ENCODE measurements at places on chromosomes 2 and 18.

DNA sequence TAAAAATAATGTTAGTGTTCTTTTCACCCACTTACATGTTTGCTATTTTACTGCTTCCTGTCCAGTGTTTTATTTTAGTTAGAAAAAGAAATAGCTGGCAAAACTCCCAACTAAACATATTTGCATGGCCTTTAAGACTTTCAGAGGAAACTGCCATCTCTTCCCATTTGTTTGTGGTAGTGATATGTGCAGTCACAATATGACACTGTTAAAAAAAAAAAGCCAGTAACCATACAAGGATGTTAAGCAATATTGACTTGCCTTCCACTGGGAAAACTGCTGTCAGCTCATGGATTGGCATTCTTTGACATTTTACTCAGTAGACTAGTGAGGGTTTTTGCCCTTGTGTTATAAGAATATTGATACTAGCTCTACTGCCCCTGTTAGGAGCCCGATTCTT lies 29.1 kb downstream of the XIRP2 start:
- no peak for DNase-seq

DNA sequence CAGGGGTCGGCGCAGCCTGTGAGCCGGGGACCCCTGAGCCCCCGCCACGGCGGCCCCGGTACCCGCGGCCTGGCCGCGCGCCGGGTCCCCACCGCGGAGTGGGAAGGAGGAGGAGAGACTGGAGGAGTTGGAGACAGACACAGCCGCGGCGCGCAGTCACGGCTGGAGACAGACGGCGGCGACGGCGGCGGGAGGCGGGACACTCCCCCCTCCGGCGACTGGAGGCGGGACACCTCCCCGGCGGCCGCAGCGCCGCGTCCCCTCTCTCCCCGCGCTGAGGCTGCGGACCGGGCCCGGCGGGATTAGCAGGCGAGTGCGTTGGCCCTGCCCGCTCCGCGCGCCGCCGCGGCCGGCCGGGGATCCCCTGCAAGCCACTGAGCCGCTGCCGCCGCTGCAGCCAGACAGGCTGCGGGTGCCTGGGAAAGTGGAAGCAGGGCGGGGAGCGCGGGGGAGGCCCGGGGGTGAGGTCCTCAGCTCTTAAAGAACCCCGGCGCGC lies 1.0 kb upstream of the LDLRAD4 start:
- DNase-seq: peak; percentile 42

GRCh38 chr2:217247476-217247875 lies 387.6 kb upstream of the TNP1 start:
- no peak for DNase-seq

DNA sequence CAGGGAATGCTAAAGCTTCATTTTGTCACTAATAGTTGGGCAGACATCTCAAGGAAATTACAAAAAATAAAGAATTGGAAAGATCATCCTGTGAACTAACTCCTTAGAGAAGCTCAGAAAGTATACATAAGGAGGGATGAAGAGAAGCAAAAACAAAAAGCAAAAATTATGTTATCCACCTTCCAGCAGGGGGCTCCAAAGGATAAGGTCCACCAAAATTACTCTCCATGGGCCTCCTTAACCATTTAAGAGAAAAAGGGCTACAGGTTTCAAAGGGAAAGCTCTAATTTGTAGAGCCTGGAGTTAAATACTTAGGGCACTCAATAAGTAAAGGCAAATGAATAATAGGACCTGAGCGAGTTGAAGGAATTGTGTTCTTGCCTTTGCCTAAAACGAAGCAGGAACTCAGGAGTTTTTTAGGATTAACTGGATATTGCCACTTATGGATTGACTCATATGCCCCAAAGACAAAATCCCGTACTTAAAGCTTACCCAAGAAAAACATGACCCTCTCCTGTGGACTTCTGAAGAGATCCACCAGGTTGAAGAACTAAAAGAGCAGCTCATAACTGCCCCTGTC lies 1167.9 kb downstream of the DSC3 start:
- DNase-seq: no peak

DNA sequence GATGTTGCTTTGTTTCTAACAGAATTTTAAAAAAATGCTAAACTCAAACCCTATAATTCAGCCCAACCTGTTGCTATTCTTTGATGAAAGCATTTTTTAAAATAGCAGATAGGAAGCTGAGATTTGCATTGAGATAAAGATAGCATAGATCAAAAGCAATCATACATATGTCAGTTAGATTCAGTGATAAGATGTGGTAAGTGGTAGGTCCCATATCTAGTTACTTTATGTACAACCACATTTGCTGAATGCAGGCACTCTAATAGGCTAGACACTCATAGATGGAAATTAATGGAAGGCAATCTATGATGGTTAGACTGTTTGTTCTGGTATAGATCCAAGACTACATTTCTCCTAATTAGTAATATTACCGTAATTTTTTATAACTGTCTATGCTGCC lies 27.2 kb upstream of the C1D start:
- no peak for DNase-seq

- DNase-seq: no peak
Measured at GRCh38 chr18:5196253-5197031, 615 bp downstream of the AKAIN1 start.

DNA sequence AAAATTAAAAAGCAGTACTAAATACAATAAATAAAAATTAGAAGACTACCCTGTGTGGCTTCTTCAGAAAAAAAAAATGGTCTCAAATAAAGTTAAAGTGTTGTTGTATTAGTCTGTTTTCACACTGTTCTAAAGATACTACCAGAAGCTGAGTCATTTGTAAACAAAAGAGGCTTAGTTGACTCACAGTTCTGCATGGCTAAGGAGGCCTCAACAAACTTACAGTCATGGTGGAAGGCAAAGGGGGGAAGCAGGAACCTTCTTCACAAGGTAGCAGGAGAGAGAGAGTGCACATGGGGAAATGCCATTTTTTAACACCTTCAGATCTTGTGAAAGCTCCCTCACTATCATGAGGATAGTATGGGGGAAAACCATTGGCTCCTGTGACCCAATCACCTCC lies 612.8 kb downstream of the RNF144A start:
- DNase-seq: no peak

GRCh38 chr2:64808754-64809153 lies 155.0 kb upstream of the SERTAD2 start:
- no peak for DNase-seq

- DNase-seq: no peak
Measured at GRCh38 chr2:232310121-232310520, 68.4 kb upstream of the ALPP start.

DNA sequence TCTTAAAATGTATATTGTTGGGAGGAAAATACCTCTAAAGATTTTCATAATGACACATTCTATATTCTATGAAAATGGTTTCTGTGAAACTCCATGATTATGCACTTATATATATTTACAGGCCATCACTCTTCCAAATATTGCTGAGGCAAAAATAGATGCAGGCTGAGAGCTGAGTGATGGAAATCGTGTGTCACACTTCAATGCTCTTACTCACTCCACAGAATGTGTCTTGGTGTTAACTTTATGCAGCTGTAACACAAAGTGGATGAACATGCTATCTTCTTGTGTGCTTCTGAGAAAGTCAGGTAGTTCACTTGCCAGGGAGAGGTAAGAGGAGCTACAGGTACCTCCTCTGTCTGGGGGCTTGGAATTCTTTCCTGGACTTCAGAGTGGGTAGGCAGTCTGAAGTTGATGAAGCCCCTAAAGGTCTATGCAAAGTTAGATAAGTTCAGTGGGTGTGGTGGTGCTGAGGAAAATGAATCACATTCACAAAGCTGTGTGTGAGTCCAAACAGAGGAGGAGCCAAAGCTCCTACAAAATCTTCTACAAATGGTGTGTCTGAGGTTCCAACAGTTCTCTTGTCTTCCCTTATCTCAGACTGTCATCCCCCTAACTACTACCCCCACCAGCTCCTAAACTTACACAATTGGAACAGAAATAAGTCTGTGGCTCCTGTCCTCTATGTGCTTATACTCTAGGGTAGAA lies 74.2 kb upstream of the ST6GAL2 start:
- DNase-seq: no peak

DNA sequence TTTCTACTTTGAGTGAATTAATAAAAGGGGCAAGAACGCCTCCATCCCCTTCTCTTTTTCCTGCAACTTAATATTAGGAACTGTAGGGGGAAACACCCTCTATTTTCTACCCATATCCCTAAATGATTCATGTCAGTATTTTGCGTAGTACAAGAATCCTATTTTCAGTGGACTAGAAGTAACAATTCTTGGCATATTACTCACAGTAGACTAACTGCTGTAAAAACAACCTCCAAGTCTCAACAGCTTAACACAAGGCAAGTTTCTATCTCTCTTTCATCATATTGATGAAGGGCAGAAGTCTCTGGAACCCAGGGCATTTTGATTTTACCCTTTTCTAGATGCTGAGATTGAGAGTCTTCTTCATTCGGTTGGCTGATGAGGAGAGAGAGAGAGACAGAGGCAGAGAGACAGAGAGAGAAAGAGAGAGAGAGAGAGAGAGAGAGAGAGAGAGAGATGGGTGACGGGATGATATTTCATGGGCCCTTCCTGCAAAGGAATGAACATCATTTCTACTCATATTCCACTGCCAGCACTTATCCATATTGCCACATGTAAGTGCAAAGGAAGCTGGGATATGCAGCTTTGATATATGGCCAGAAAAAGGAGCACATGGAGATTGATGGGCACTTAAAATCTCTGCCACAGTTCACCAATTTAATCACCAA lies 481.6 kb downstream of the LPIN1 start:
- DNase-seq: no peak

DNA sequence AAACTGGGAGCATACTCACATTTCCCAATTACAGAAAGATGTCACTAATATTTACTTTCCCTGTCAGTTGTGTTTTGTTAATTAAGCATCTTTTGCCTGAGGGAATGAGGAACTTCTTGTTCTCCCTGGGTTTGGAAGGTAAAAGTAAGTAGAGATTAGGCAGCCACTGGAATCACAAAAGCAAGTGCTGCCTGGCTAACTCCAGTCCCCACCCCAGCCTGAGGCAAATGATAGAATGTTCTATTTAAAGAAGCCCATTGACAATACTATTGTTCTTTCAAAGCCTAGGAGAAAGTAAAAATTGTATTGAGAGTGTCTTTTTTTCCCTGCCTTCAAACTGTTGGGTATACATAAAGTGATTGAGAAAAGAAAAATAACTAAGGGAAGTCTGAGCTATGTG lies 93.8 kb downstream of the MBD2 start:
- DNase-seq: no peak

GRCh38 chr2:230873661-230874401 lies 9.1 kb downstream of the ITM2C start:
- DNase-seq: no peak

- DNase-seq: no peak
Measured at GRCh38 chr2:106812841-106813240, 73.1 kb downstream of the ST6GAL2 start.

GRCh38 chr18:3793111-3793510 lies 343.1 kb downstream of the TGIF1 start:
- DNase-seq: no peak

- no peak for DNase-seq
Measured at GRCh38 chr2:239401881-239402233, 1.0 kb upstream of the HDAC4 start.

- no peak for DNase-seq
Measured at GRCh38 chr2:127771756-127772155, 39.2 kb downstream of the WDR33 start.

GRCh38 chr18:48519431-48520100 lies 19.3 kb upstream of the CTIF start:
- DNase-seq: no peak

GRCh38 chr2:27379836-27380625 lies 503 bp downstream of the ZNF513 start:
- DNase-seq: no peak

- DNase-seq: no peak
Measured at GRCh38 chr2:9094117-9094516, 90.6 kb upstream of the MBOAT2 start.

- DNase-seq: no peak
Measured at GRCh38 chr2:68512326-68512725, 44.9 kb downstream of the APLF start.

DNA sequence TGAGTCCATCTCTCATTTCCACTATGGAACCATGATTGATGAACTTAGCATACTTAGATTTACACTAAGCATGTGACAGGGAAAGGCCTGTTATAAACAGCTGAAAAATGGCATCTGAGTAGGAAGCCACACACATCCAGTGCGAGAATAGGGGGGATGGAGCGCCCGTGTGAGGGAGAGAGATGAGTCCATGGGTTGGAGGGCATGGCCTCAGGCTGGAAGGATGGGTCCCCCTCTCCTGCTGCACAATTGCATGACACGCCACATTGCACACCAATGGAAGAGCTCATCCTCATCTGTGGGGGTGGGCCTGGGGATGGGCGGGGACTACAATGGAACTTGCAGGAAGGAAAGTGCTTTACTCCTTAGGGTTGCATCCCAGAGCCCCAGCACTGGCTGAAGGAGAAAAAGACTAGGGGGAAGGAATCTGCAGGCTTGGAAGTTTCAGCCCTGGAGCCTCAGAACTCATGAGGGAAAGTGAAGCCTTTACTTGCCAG lies 46.4 kb upstream of the CXCR4 start:
- no peak for DNase-seq

DNA sequence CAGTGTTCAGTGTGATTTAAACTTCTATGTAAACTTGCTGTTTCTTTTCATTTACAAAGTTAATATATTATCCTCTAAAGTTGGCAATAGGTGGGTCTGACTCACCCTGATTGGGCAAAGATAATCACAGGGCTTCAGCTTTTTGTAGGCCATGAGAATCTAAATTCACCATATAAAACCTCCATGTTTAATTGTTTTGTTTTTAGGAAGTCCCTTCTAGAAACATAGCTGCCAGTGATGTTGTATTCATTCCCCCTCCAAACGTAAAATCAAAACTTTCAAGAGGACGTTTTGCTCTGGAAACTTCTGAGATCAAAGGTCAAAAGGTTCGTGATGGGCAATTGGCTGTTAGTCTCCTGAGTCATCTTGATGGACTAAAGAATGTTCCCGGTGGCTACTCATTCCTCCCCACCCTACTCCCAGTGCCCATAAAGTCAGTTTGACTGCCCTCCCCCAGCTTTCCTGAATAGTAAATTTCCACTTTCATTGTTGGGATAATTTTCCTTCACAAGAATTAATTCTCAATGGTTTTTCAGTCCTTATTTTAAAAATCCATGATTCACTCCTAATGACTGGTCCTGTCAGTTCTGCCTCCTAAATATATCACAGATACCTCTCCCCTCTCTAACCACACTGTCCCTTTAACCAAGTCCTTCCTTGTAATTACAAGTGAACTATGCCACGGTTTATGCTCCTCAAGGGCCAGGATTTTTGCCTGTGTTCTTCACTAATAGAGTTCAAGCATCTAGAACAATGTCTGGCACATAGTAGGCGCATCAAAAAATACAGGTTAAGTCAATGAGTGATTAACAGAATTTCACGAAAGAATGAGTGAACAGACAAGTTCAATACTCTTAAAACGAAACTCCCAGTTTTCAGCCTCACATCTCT lies 164.4 kb upstream of the VRK2 start:
- no peak for DNase-seq

- DNase-seq: no peak
Measured at GRCh38 chr2:121019756-121020155, 265.2 kb downstream of the TFCP2L1 start.
